ENCODE measurements at places on chromosomes 5 and 9. TPM values are rescaled to one million over a fixed set of nuclear protein-coding genes. Genes with fewer than 3 reads are reported as not detected.

- no peak for DNase-seq
Observed at GRCh38 chr5:124745928-124746915, at the start of gene ZNF608. ZNF608 (minus strand) TSS chr5:124746639; CDS start chr5:124744989, 1,650 bp downstream.

DNA sequence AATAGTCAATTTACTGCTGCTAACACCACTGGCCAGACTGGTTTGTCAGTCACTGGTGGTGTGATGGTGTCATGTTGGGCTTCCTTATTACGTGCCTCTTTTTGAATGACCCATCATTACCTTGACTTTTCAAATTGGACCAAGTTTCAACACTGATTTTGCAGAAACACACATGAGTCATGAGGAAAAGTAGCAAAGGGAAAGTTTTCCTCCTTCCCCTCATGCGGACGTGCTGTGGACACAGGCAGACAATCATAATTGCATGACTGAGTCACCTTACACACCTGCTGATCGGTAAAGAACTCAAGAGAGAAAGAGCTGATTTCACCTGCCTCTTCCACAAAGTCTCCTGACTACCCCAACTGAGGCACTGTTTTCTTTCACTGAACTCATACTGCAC lies 324.5 kb downstream of the ARRDC3 start:
- no peak for DNase-seq

DNA sequence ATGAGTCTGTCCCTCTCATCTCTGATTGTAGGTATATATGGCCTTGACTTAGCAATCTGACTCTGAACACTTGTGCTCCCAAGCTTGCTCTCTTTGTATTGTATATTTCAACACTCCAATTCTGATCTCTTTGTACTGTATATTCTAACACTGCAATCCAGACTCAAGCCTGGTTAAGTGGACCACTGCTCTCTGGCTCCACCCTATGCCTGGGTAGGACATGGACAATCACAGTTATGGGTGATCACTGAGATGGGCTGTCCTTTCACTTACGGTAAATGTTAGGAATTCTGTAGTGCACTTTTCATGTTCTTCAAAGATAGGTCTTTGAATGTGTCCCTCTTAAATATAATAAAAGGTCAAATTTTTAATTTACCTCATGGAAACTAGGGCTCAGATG lies 165.1 kb downstream of the TLR4 start:
- DNase-seq = no peak

DNA sequence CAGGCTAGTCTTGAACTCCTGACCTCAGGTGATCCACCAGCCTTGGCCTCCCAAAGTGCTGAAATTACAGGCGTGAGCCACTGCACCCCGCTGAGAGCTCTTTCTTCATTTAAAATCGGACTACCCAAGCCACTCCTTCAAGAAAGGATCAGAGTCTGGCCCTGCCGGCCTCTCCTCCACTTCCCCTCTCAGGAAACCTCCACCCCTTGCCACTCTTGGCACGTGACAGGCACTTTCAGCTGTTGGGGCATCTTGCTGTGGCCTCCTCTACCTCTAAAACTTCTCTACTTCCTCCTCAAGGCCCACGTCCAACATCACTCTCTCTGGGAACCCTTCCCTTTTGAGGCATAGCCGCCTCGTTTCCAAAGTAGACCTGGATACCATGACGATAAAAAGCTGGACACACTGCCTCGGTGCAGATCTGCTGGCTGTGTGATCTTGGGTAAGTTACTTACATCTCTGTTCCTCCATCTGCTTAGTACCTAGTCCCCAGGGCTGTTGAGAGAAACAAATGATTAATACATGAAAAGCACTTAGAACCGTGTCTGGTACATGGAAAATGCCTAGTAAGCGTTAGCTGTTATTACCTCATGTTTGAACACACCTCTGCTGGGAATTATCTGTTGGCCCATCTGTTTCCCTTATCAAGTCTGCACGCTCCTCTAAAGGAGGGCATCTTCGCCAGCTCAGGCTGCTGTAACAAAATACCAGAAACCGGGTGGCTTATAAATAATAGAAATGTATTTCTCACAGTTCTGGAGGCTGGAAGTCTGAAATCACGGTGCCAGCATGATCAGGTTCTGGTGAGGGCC lies 55.3 kb downstream of the SMIM23 start:
- no peak for DNase-seq

DNA sequence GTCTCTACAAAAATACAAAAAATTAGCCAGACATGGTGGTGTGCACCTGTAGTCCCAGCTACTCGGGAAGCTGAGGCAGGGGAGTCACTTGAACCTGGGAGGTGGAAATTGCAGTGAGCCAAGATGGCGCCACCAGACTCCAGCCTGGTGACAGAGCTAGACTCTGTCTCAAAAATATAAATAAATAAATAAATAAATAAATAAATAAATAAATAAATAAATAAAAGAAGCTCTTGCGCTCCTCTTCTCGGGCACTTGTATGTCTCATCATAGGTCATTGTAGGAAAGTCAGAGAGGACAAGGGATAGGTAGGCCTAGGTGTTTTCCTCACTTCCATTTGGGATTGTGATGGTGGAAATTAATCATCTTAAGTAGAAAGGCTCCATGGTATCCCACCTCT lies 252.8 kb downstream of the PIK3R1 start:
- no peak for DNase-seq

DNA sequence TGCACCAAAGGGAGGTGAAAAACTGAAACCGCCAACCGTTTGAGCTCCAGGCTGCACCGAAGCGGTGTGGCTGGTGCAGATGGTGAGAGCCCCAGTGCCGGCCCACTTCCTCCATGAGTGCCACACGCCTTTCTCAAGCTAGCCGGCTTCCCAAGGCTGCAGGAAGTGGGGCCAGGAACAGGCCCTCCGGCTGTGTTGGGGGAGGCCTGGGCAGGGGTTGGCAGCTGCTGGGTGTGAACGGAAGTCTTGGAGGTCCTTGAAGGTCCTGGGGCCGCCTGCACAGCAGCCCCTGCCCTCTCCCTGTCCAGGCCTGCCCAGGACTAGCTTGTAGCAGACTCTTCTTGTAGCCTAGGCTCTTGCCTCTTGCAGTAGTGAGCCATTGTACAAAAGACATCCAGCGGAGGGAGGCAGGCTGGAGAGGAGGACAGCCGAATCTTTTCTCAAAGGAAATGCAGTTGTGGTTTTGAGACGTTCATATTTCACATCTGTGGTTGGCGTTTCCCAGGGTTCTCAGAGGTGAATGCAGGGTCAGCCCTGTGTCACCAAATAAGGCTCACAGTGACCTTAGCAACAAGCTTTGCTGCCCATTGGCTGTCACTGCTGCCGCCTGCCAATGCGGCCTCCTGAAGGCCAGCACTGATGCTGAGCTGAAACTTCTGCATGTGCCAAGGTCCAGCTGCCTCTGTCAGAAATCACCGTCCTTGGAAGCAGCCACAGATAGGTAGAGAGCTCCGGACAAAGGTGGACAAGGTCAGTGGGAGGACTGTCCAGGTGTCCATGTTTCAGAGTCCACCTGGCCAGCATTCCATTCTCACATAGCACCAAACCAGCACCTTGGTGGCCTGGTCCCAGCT lies 23.9 kb downstream of the IRF1 start:
- no peak for DNase-seq

- no peak for DNase-seq
Observed at GRCh38 chr5:37619353-37619752, 220.5 kb downstream of the GDNF start.

Gene ROR2
- total RNA-seq = 36.7 TPM

GRCh38 chr9:93594041-93594756 lies 17.8 kb downstream of the PHF2 start:
- no peak for DNase-seq

DNA sequence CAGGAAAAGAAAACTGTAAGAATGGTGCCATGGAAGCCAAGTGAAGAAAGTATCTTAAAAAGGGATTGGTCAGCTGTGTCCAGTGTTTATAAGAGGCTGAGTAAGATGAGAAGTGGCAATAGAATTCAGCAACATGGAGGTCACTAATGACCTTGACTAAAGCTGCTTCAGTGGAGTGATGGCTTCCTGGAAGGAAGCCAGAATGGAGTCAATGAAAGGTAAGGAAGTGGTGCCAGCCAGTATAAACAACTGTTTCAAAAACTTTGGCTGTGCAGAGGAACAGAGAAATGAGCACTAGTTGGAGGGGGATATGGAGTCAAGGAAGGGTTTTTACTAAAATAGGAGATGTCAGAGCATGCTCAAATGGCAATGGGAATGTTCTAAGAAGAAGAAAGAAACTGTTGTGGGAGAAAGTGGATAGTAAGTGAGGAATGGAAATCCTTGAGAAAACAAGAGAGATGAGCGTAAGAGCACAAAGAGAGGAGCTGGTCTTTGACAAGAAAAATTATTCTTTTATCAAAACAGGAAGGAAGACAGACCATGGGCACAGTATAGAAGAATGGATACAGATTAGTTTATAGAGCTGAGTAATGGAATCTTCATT lies 11.1 kb upstream of the NRG2 start:
- no peak for DNase-seq

DNA sequence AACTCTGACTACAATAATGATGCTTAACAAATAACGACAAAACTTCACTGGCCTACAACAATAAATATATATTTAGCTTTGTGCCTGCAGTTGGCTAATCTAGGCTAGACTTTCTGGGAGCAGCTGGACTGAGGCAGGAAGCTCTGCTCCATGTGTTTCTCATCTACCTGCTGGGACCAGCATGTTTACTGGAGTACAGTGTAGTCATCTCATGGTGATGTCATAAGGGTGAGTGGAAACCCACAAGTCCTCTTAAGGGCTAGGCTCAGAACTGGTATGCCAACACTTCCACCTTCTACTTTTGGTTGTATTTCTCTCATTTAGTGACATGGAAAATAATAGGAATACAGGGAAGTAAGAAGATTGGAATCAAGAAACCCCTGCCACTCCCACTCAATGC lies 85.7 kb upstream of the NIPBL start:
- no peak for DNase-seq

DNA sequence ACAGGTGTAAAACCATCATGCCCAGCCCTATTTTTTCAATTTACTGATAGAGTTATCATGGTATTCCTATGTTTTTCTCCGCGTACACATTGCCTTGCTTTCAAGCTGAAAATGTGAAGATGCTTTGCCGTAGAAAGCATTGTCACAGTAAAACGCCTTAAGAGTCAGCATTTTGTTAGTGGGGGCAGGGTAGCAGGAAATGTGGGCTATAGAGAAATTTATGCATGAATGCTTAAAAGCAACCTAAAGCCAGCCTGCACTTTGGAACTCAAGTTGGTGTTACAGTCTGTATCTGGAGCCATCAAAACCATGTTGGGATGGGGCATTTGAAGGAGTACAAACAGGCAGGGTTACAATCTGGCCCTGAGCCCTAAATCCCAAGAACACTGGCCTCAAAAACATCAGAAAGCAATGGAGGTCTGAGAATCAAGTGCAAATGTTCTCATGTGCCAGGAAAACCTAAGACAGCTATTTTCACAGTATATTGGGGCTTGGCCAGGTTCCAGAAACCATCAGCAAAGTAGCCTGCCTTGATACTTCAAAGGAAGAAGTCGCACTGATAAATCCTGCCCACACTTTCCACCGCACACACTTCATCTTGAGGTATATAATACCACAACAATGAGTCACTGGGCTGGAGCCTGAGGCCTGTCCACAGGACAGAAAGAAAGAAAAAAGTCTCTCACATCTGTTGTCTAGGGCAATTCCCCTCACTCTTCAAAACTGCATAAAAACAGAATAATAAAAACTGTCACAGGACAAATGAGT lies 313.8 kb downstream of the ENC1 start:
- DNase-seq = peak; percentile 78

- DNase-seq = no peak
Observed at GRCh38 chr5:15691521-15691920, 191.5 kb downstream of the FBXL7 start.
